ENCODE measurements at places on chromosomes 11 and 22. TPM values are rescaled to one million over a fixed set of nuclear protein-coding genes. Genes with fewer than 3 reads are reported as not detected.

DNA sequence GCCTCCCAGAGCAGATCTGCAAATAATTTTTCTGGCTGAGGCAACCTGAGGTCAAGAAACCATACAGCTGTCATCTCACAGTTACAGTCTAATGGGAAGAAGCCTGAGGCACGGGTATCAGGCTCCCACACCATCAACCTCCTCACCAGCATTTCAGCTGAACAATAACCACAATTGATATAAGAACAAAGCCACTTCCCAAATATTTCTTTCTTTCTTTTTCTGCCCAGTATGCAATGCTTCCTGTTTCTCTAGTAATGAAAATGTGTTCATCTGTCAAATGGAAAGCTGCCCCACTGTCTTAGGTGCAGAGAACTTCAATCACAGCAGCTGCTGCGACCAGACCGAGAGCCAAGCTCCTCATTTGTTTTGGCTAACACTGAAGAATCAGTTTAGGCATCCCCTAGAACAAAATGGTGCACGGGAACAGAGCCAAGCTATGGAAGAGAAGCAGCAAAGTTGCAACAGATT, 108.4 kb downstream of the BLID start:
- no peak overlapping the region for H3K27ac ChIP-seq
- H3K4me3 ChIP-seq: no peak overlapping the region
- H3K36me3 ChIP-seq: no peaks in the 10 kb centered on the region

GRCh38 chr11:59801981-59802638, 8.5 kb downstream of the MRPL16 start:
- no peaks in the 10 kb centered on the region for H3K27me3 ChIP-seq
- DNase-seq: no peak
- no peak overlapping the region for H3K27ac ChIP-seq
- no peaks in the 10 kb centered on the region for H3K4me1 ChIP-seq
- H3K4me3 ChIP-seq: no peak overlapping the region

DNA sequence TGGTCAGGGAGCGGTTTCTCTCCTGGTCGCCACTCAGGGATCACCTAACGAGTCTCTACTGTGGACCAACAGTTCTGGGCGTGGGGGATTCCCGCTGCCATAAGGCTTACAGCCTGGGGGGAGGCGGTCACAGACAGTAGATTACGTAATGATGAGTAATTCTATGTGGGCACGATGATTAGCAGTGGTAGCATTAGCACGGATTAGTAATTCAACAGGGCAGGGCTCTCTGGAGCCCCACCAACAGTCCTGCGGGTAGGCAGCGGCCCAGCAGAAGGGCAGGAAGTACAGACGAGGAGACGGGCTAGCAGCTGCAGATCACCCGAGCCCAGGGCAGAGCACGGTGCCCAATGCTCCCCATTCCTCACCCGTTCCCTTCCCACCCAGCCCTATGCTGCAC, 3.6 kb downstream of the SHISAL1 start:
- peaks cover 21% of the 10 kb centered on the region for H3K27me3 ChIP-seq
- no peak for DNase-seq
- no peak overlapping the region for H3K27ac ChIP-seq
- no peaks in the 10 kb centered on the region for H3K36me3 ChIP-seq
- no peaks in the 10 kb centered on the region for H3K4me1 ChIP-seq

GRCh38 chr11:124896071-124896750, 1.5 kb downstream of the ROBO4 start:
- H3K27me3 ChIP-seq: peaks cover 36% of the 10 kb centered on the region
- no peak overlapping the region for H3K4me3 ChIP-seq
- no peaks in the 10 kb centered on the region for H3K36me3 ChIP-seq
- H3K27ac ChIP-seq: no peak overlapping the region
- no peak for DNase-seq

The OR5D16 gene
- not detected for total RNA-seq

All from T-cell (primary cell).